D341Med (cell line): ENCODE measurements at places on chromosomes 4 and X.

GRCh38 chrX:153662266-153662665 is 11.3 kb downstream of the PNCK start:
- DNase-seq: no peak

- DNase-seq: no peak
Observed at GRCh38 chrX:20267607-20267930, 860 bp upstream of the RPS6KA3 start.

GRCh38 chrX:95318882-95319281 is 1365.8 kb upstream of the DIAPH2 start:
- peak; percentile 33 for DNase-seq

DNA sequence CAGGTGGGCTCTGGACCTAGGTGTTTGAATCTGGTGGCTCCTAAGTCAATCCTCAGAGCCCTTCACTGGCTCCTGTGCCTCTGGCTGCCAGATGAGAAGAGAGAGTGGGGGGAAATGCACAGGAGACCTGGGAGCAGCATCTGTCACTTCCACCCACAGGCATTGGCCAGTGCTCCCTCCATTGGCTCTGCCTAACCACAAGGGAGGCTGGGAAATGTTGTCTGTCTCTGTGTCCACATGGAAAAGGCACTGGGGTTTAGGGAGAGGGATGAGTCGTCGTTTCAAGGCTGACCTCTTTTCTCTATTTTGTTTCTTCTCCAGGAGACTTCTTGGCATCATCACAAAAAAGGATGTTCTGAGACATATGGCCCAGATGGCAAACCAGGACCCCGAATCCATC is 76.4 kb downstream of the CLCN4 start:
- no peak for DNase-seq

DNA sequence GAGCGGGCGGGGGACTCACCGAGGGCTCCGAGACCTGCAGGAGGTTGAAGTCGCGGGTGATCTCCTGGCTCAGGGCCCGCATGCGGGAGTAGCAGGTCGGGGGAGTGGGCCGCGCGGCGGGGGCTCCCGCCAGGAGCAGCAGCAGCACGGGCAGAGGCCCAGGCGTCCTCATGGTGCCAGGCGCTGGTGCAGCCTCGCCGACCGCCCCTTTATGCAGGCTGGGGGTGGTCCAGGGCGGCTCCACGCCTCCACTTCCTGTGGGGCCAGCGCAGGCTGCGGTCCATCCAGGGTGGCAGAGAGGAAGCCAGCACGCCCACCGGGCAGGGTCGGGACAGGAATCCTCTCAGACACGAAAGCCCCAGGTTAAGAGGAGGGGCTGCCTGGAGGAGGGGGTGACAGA is at the start of gene CYTL1:
Gene CYTL1, minus strand, starts transcription at position 185 of the 400 bp plus-strand sequence. Its CDS starts 13 bp downstream, at position 172.
- peak; percentile 43 for DNase-seq

DNA sequence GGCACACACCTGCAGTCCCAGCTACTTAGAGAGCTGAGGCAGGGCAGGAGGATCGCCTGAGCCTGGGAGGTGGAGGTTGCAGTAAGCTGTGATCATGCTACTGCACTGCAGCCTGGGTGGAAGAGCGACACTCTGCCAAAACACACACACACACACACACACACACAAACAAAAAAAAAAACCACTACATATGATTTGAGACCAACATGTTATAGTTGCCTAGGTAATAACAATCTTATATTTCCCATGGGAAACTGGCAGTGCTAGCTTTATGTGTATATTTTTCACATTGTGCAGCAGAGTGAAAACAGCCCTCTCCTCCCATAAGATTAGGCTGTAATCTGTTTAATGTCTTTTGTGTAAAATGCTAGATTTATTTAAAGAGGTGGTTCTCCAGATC is 3.1 kb upstream of the FAM241A start:
- DNase-seq: no peak

- DNase-seq: no peak
Observed at GRCh38 chr4:79979785-79980437, 93.1 kb downstream of the ANTXR2 start.

- DNase-seq: no peak
Observed at GRCh38 chrX:22533898-22534297, 261.2 kb downstream of the CBLL2 start.

GRCh38 chr4:89447543-89447942 is 139.9 kb upstream of the GPRIN3 start:
- no peak for DNase-seq

GRCh38 chr4:98739751-98740150 is 81.3 kb upstream of the TSPAN5 start:
- no peak for DNase-seq

GRCh38 chr4:39730072-39730471 is 32.1 kb downstream of the UBE2K start:
- DNase-seq: no peak

GRCh38 chr4:189823591-189823990 is 117.1 kb upstream of the FRG1 start:
- DNase-seq: no peak

DNA sequence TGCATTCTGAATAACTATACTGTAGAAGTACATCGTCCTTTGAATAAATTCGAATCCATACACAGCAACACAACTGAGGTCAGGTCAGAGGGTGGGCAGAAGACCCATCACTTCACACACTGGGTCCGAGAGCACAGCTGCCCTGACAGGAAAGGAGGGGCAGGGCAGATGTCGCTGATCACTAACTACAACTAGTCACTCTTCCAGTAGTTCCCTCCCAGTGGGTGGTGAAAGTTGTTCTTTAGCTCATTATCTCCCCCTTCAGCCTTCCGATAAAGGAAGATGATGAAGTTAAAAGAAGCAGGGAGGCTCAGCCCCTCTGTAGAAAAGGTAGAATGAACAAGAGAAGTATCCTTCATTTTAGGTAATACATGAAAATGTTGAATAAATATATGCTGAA is 278.9 kb downstream of the INPP4B start:
- no peak for DNase-seq

GRCh38 chr4:119313237-119313636 is 8.7 kb downstream of the FABP2 start:
- DNase-seq: no peak

- DNase-seq: peak; percentile 77
Observed at GRCh38 chr4:37802068-37802666, 24.3 kb upstream of the PGM2 start.

- DNase-seq: no peak
Observed at GRCh38 chr4:40066651-40067050, 10.0 kb downstream of the N4BP2 start.

GRCh38 chrX:10017872-10018271 is 50.7 kb downstream of the CLDN34 start:
- DNase-seq: no peak

DNA sequence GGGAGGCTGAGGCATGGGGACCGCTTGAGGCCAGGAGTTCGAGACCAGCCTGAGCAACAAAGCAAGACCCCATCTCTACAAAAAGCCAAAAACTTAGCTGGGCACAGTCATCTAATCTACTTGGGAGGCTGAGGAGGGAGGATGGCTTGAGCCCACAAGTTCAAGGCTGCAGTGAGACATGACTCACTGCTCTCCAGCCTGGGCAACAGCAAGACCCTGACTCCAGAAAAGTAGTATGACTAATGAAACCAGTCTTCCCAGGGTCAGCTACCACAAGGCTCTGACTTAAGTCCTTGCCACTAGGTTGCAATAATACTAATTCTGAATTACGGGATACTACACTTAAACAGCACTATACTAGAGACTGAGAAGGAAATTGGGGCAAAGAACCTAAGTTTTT is 33.1 kb downstream of the ERVMER34-1 start:
- DNase-seq: no peak

GRCh38 chrX:332916-333610 is 14.5 kb upstream of the GTPBP6 start:
- DNase-seq: no peak

DNA sequence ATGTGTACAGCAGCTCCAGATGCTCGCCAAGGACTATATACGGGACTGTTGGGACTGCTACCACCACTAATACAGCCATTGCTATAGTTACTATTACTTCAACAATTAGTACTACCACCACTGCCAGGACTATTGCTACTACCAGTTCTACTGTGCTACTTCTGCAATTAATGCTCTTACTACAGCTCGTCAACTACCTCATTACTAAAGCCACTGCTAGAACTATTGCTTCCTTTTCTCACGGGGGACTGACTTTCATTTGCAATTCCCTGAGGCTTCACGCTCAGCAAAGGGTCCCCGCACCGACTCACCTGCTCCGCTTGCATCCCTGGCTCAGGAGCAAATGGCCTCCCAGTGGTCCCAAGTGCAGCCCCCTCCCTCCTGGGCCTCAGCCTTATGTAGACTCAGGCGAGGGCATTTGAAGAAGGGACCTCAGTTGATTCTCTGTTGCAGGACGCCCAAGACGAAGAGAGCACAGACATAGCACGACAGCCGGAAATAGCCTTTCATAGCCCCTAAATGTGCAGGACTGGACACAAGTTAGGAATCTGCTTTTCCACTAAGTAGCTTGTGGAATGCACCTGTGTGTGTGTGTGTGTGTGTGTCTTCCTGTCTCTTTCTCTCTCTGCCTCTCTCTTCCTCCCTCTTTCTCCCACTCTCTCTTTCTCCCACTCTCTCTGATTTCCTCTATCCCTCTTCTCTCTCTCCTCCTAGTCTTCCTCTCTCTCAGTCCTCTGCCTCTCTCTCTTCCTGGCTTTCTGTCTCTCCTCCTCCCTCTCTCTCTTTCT is 294.8 kb downstream of the ASMT start:
- DNase-seq: no peak

DNA sequence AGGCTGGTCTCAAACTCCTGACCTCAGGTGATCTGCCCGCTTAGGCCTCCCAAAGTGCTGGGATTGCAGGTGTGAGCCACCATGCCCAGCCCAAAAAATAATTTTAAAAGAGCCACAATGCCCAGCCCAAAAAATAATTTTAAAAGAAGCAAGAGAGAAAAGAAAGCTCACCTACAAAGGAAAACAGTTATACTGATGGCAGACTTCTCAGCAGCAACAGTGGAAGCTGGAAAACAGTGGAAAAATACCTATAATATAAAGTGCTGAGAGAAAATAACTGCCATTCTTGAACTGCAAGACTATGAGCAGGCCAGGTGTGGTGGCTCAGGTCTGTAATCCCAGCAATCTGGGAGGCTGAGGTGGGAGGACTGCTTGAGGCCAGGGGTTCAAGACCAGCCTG is 13.3 kb upstream of the HMGB2 start:
- DNase-seq: no peak

GRCh38 chr4:149344436-149344835 is 471.2 kb downstream of the IQCM start:
- no peak for DNase-seq

GRCh38 chr4:53658029-53658428 is 66.7 kb upstream of the LNX1 start:
- DNase-seq: no peak

DNA sequence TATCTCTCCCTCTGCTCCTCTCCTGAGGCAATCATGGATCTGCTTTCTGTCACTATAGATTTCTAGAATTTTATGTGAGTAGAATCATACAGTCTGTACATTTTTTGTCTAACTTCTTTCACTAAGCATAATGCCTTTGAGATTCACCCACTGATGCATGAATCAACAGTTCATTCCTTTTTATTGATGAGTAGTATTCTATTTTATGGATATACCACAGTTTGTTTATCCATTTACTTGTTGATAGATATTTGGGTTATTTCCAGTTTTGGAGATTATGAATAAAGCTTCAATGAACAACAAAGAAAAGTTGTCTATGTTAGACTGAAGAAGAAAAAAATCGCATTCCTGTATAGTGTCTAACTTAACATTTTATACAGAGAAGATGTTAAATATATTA is 30.5 kb downstream of the PHKA1 start:
- DNase-seq: no peak

DNA sequence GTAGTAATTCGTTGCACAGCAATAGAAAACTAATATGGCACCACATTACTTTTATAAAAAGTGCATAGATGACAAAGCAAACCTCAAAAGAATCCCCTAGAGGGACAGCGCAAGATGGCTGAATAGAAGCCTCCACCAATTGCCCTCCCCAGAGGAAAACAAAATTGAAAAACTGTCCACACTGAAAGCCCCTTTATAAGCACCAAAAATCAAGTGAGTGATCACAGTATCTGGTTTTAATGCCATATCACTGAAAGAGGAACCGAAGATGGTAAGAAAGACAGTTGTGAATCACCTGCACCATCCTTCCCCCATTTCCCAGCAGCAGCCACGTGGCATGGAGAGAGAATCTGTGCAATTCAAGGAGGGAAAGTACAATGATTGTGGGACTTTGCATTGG is 522.2 kb downstream of the GLUD2 start:
- DNase-seq: no peak

DNA sequence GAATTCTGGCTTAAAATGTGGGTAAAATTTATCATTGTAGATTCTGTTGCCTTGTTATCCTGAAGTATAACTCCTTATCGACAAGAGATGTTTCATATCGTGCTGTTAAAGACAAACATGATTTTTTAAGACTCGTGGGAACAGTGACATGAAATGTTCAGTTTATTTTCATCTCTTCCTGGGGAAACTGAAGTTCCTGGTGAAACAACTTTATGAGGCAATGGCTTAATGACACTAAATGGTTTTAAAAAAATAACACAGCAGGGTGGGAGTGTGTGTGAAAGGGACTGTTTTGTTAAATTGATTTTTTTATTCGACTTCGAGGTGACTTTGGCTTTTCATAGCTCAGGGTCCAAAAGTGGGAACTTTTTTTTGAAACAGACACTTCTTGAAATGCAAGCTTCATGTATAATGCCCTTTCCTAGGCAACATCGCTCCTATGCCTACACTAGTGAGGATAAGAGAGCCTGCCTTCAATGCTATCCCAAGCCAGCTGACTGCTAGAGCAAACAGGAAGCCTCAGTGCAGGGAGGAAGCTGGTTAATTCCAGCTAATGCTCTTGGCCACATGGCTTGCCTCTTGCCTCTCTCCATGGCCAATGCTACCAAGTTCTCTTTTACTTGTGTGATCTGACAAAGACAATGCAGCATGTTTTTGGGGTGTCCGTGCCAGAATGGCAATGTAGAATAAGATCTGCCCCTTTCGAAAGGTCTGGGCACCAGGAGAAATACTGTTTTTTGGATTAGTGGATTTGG is 80.9 kb upstream of the PLAC1 start:
- DNase-seq: no peak

DNA sequence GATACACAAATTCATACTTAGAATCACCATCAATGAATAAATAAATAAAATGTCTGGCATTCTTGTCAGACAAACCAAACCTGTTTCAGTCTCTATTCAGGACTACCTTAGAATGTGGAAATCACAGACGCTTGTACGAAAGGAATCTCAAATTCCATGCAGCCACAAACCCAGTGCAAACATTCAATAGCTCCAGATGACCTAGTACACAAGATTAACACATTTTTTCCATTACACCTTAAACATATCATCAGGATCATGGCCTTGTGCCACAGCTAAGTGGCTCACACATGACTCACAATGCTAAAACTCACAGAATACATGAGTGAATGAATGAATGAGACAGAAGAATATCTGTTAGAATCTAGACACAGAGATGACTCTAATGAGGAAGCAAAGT is 134.2 kb downstream of the PWWP3B start:
- no peak for DNase-seq

- no peak for DNase-seq
Observed at GRCh38 chrX:155632431-155633100, 19.8 kb upstream of the TMLHE start.

DNA sequence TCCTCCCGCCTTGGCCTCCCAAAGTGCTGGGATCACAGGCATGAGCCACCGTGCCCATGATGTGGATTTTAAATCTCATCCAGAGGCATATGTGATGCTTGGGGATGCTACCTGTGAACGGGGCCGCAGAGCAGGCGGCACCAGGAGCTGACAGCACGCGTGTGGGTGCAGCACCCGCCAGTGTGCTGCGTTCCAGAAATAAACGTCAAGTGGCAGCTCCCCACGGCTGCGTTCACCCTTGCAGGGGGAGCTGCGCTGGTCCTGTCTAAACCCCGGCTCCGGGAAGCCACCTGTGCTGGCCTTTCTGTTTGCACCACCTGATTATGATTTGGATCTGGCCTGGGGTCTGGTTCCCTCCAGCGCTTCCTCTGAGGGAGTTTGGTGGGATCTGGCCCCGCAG is 77.8 kb downstream of the SORCS2 start:
- no peak for DNase-seq
